Activated CD4-positive, alpha-beta T cell treated with anti-CD3 and anti-CD28 coated beads, Interleukin-2, amount 50 U/mL, for 1 hour (primary cell): ENCODE measurements at places on chromosomes 3 and 15.

GRCh38 chr3:197447057-197447456, 108.7 kb downstream of the BDH1 start:
- no peak for DNase-seq

DNA sequence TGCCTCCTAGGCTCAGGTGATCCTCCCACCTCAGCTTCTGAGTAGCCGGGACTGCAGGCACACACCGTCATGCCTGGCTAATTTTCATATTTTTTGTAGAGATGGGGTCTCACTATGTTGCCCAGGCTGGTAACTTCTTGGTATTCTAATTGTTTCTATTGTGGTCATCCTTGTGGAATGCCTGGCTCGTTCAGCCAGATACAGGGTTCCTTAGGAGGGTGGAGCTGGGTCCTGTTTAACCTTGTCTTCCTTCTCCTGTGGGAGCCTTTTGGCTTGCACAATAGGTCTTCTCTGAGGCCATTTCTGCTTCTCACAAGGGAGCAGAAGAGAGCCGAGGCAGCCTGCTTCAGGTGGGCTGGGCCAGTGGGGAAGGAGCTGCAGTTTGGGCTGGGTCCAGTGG, 15.7 kb downstream of the PLEKHO2 start:
- DNase-seq = no peak

GRCh38 chr3:55965776-55966175, 478.7 kb upstream of the WNT5A start:
- DNase-seq = no peak

- no peak for DNase-seq
Observed at GRCh38 chr15:27741226-27741860, 357.8 kb downstream of the OCA2 start.

DNA sequence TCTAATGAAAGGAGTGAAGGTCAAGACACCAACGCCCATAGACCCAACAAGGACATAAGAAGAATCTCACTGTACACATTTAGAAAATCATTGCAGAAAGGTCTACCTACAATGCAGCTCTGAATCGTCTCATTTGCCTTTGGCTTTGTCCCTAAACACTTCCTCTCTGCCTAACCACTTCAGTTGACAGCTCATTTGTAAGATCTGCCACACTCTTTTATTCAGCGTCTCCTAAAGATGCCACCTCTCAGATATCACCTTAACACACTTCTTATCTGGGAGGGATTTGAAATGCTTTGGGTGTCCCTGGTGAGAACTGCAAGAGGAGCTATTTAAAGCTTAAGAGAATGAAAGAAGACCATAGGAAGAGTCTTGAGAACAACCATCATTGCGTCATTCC, 38.7 kb downstream of the RAB27A start:
- DNase-seq = no peak

GRCh38 chr3:127614928-127615589, 13.9 kb upstream of the PODXL2 start:
- DNase-seq = no peak

DNA sequence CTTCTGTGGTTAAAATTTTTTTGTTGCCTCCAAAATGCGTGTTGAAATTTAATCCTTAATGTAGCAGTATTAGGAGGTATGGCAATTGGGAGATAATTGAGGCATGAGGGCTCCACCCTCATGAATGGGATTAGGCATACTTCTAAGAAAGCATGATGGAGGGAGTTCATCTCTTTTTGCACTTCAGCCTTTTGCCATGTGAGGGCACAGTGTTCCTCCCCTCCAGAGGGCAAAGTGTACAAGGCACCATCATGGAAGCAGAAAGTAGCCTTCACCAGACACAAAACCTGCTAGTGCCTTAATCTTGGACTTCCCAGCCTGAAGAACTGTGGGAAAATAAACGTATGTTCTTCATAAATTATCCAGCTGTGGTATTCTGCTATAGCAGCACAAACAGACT, 429.5 kb downstream of the ZIC1 start:
- no peak for DNase-seq

DNA sequence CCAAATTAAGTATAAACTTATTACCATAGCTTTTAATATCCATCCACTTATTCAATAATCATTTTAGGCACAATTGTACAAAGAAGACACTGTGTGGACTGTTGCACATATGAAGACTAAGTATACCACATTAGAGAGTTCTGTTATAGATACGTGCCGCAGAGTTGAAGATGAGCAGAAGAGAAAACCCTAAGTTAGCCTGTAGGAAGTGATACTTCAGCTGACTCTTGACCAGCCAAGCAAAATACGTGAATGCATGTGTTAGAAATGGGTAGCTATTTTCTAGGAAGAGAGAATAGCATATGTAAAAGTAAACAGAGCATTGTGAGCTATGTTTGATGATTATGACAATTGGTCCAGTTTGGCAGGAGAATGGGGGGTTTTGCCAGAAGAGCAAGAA, 272.0 kb upstream of the ATP11B start:
- no peak for DNase-seq

- no peak for DNase-seq
Observed at GRCh38 chr3:101484805-101485620, 28.0 kb downstream of the SENP7 start.

- DNase-seq = no peak
Observed at GRCh38 chr3:243356-243725, 46.8 kb downstream of the CHL1 start.

DNA sequence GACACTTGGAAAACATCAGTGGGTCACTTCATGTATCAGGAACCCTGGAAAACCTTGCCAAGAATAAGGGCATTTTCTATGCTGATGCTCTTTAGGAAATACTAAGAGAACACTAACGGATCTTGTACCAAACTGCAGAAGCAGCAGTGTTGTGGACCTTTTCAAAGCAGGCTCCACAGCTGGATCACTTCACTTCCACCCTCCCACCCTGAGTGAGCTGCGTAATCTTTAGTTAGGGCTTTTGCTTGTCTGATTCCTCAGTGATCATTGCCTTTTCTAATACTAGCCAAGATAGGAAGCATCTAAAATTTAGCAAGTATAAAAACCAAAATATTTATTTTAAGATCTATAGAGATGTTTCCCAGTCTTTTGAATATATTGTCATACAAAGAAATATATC, 229.0 kb downstream of the EPHA6 start:
- DNase-seq = no peak
